Neural progenitor cell (in vitro differentiated cells): ENCODE measurements at places on chromosomes 5 and 9.

- H3K4me1 ChIP-seq: no peaks in the 10 kb centered on the region
- no peak overlapping the region for H3K4me3 ChIP-seq
- H3K36me3 ChIP-seq: peaks cover 25% of the 10 kb centered on the region
- no peak for DNase-seq
Measured at GRCh38 chr5:7894439-7894838, 25.5 kb downstream of the MTRR start.

- DNase-seq: no peak
- H3K27ac ChIP-seq: no peak overlapping the region
Measured at GRCh38 chr9:129256959-129257713, 79.1 kb upstream of the IER5L start.

DNA sequence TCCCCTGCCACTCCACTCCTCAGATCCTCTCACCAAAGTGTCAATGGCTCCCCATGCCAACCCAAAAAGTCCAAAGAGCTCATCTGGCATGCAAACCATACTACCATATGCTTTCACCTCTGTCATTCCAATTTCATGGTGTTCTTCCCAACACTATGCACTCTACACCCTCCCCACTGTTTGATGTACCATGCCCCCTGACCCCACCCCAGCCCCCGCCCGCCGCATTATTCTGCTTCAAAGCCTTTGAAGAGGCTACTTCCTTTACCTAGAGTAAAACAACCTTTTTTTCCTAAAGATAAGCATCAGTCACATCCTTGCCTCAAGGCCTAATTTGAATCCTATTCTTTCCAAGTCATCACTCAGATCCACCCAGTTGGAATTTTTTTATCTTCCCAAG lies 226.3 kb downstream of the DEPDC1B start:
- no peak for DNase-seq
- H3K36me3 ChIP-seq: no peaks in the 10 kb centered on the region
- H3K27me3 ChIP-seq: no peaks in the 10 kb centered on the region
- no peak overlapping the region for H3K4me3 ChIP-seq

GRCh38 chr5:44847206-44847852 lies 38.6 kb downstream of the MRPS30 start:
- H3K27me3 ChIP-seq: no peaks in the 10 kb centered on the region

DNA sequence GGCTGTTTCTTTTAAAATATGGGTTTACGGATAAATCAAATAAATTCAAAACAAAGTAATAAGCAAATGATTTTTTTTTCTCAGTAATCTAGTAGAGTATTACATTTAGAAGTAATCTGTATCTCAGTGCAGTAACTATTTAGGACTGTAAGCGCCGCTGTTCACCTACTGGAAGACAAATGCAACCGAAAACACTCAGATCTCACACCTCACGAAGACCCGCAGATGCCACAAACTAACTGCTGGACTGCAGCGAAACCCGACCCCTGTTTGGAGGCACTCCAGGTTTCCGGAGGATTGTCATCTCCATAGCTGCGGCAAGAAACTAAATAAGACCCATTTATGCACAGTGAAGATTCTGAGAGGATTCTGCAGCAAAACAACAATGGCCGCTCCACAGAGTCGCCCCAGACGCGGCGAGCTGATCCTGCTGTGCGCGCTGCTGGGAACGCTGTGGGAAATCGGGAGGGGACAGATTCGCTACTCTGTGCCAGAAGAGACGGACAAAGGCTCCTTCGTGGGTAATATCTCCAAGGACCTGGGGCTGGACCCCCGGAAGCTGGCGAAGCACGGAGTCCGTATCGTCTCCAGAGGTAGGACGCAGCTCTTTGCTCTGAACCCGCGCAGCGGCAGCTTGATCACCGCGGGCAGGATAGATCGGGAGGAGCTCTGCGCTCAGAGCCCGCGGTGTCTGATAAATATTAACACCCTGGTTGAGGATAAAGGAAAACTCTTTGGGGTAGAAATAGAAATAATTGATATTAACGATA lies at the start of gene PCDHGA8:
PCDHGA8 (plus strand) TSS at position 205 of the 770 bp plus-strand sequence; CDS start at position 386, 181 bp downstream.
- H3K27ac ChIP-seq: no peak within 1 kb of the TSS
- H3K36me3 ChIP-seq: peaks cover 19% of the 10 kb centered on the region
- DNase-seq: no peak
- peak within 1 kb of the TSS; percentile 3 for H3K4me3 ChIP-seq

DNA sequence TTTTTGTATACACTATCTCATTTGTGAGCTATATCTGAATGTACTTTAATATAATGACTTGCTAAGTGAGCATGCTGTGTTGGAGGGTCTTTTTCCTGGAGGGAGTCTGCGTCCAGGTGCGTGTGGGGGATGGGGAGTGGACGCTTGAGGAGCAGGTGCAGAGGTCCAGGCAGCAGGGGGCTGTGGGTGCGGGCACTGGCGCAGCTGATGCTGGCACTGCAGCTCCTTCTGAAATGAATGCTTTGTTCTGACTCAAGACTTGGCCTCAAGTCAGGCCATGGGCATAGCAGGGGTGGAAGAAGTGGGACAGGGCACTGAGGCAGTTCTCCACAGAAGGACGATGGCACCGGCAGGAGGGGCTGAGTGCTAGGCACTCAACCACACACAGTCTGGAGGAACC lies 165.7 kb upstream of the IRX1 start:
- H3K4me1 ChIP-seq: peaks cover 5% of the 10 kb centered on the region
- no peak for DNase-seq
- no peaks in the 10 kb centered on the region for H3K27me3 ChIP-seq
- H3K27ac ChIP-seq: no peak overlapping the region
- no peak overlapping the region for H3K4me3 ChIP-seq
